ENCODE measurements at places on chromosomes 2 and 18.

GRCh38 chr2:129611471-129611870 lies 368.0 kb upstream of the RAB6C start:
- no peak for DNase-seq

DNA sequence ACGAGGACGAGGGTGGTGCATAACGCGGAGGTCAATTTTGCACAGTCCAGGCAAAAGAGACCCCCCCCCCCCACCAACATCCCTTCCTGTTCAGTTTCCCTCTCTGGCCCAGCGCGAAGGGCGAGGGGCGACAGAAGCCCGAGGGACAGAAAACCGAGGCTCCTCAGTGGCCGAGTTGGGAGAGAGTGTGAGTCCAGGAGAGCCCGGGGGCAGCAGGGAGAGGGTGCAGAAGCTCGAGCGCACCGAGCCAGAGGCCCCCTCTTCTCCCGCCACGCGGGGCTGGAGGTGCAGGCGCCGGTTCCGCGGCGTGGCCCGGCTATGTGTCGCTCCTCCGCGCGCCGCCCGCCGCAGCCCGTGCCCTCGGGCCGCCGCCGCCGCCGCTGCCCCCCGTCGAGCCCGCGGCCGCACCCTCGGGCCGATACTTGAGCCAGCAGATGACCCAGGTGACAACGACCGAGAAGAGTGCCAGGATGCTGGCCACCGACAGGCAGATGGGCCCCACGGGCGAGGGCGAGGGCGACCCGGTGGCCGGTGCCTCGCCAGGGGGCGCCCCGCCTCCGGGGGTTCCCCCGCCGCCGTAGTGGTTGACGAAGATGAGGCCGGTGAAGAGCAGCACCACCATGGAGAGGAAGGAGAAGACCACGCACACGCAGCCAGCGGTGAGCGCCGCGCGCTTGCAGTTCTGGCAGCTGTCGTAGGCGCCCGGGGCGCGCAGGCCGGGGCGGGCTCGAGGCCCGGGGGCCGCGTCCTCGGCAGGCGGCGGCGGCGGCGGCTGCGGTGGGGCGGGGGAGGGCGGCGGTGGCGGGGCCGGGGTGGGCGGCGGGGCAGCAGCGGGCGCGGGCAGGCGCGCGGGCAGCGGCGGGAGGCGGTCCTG lies 20.2 kb upstream of the PAX3 start:
- DNase-seq = peak; percentile 45

DNA sequence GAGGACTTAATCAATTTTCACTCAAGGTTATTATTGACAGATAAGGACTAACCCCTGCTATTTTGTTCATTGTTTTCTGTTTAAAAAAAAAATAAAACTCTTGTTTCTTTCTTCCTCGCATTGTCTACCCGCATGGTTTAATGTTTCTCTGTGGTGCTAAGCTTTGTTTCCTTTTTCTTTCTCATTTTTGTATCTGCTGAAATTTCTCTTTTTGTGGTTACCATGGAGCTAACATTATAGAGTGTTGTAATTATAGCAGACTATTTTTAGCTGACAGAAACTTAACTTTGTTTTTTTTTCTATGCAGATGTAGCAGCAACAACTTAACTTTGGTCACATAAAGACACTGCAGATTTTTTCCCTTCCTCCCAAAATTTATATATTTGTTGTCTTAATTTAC lies 43.1 kb upstream of the CHN1 start:
- DNase-seq = no peak

GRCh38 chr18:7901657-7902056 lies 334.5 kb downstream of the PTPRM start:
- DNase-seq = no peak

DNA sequence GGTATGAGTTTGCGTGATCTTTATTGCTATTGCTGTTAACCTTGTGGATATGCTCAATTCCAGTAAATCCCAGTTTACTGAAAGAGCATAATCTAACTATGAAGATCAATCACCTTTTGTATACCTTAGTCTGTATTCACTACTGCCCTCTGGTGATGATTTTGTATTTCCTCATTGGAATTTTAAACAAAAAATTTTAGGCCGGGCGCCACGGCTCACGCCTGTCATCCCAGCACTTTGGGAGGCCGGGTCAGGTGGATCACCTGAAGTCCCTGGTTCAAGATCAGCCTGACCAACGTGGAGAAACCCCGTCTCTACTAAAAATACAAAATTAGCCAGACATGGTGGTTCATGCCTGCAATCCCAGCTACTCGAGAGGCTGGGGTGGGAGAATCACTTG lies 5.1 kb downstream of the COMMD1 start:
- no peak for DNase-seq

GRCh38 chr18:35099911-35100310 lies 58.7 kb downstream of the MAPRE2 start:
- DNase-seq = peak; percentile 48

- DNase-seq = no peak
Observed at GRCh38 chr2:17815468-17816184, 634 bp upstream of the MSGN1 start.

DNA sequence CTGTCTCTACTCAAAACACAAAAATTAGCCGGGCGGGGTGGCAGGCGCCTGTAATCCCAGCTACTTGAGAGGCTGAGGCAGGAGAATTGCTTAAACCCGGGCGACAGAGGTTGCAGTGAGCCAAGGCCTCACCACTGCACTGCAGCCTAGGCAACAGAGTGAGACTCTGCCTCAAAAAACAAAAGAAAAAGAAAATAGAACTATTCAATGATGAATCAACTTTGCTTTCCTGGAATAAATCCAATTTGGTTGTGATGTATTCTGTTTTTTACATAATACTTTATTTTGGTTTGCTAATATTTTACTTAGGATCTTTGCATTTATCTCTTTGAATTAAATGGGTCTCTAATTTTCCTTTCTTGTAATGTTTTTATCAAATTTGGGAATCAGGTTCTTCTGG lies 86.3 kb upstream of the MBOAT2 start:
- DNase-seq = no peak

DNA sequence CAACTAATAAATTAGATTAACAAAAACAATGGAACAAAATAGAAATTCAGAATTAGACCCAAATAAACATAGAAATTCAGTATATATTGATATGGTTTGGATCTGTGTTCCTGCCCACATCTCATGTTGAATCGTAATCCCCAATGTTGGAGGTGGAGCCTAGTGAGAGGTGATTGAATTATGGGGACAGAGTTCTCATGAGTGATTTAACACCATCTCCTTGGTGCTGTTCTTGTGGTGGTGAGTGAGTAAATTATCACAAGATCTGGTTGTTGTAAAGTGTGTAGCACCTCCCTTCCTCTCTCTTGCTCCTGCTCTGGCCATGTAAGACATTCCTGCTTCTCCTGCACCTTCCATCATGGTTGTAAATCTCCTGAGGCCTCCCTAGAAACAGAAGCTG lies 16.6 kb upstream of the B4GALT6 start:
- DNase-seq = no peak

DNA sequence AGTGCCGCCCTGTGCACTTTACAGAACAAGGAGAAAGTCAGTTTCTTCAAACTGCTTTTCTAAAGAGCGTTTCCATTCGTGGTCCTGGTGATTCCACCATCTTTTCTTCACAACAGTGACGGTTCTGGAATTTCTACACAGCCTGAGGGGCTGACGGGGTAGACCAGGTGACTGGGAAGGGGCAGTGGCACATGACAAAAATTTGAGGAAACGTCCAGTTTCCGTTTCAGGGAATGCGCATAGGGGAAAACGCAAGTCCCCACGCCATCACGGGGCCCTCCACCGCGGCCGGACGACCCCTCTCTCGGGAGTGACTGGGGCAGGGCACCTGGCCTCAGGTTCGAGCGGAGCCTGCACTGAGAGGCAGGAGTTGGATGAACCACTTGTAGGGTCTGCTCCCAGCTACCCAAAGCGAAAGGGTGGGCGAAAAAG lies 980 bp upstream of the SPTBN1 start:
- no peak for DNase-seq

- peak; percentile 82 for DNase-seq
Observed at GRCh38 chr18:48023334-48024008, 93.0 kb upstream of the SMAD2 start.

GRCh38 chr18:6746386-6746960 lies 17.0 kb downstream of the ARHGAP28 start:
- DNase-seq = peak; percentile 41

- no peak for DNase-seq
Observed at GRCh38 chr2:9629222-9630116, 1.3 kb downstream of the YWHAQ start.

GRCh38 chr18:2049986-2050385 lies 521.3 kb downstream of the METTL4 start:
- peak; percentile 69 for DNase-seq
